Activated CD4-positive, alpha-beta T cell treated with anti-CD3 and anti-CD28 coated beads for 4 hours (primary cell): ENCODE measurements at places on chromosomes 5 and 9.

DNA sequence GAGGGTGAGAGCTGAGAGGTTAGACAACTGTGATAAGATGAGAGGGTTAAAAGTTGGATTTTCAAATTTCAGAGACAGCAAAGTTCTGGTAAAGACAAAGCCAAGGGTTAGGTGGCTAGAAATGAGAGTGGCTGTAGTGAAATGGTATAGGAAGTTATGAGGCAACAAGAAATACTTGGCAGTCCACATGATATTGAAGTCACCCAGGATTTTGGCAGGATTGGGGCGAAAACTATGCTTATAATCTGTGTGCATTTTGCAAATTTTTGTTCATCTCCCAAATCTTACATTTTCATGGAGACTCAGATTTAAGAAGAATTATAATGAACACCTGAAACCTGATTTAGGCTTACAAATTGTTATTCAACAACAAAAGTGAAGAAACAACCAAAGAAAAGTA, 35.6 kb downstream of the C9 start:
- no peak for DNase-seq

DNA sequence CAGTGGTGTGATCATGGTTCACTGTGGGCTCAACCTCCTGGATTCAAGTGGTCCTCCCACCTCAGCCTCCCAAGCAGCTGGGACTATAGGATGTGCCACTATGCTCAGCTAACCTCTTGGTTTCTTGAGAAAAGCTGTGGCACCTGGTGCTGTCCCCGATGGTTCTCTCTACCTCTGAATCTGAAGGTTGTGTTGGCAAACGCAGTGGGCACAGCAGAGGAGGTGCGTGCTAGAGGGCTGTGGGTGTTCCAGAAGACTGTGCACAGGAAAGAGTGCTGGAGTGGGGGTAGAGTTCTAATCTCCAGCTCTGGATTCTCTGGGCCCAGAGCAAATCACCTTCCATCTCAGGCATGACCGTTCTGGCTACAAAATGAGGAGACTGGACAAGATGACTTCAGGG, 12.5 kb downstream of the RGS3 start:
- no peak for DNase-seq

DNA sequence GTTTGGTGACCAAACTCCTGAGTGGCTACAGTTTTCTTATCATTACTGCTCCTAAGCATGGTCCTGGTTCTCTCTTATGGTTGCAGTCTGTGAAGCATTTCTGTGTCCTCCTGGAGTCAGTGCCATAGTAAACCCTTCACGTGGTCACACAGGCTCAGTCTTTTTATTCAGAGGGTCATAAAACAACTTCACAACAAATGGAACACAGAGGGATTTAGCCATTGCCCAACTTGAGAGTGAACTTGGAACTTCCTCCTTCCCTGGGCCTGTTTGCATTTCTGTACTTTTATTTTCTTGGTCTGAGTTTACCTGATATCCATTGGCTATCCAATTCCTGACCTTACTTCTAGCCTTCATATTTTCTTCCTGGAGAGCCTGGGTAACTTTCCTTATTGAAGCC, 144.9 kb downstream of the CCDC192 start:
- no peak for DNase-seq

- DNase-seq, result no peak
These were observed 49.1 kb upstream of the CDH6 start for GRCh38 chr5:31144364-31144763.

- DNase-seq, result no peak
These were observed 421.7 kb upstream of the KIF2A start for GRCh38 chr5:61884252-61884855.

GRCh38 chr9:4475301-4475700, 15.0 kb upstream of the SLC1A1 start:
- DNase-seq, result no peak

DNA sequence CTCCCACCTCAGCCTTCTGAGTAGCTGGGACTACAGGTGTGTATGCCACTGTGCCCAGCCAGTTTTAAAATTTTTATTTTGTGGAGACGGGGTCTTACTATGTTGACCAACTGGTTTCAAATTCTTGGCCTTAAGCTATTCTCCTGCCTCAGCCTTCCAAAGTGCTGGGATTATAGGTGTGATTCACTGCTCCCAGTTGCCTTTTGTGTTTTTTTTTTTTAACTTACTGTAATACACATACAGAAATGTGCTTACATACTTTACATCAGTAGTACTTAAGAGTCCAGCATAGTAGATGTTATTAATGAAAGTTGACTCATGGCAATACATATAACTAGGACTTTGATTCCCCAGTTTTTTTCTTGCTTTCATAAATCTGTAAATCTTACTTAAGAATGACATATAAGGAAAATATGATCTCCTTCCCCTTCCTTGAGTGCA, 4.7 kb downstream of the MAN2A1 start:
- no peak for DNase-seq

DNA sequence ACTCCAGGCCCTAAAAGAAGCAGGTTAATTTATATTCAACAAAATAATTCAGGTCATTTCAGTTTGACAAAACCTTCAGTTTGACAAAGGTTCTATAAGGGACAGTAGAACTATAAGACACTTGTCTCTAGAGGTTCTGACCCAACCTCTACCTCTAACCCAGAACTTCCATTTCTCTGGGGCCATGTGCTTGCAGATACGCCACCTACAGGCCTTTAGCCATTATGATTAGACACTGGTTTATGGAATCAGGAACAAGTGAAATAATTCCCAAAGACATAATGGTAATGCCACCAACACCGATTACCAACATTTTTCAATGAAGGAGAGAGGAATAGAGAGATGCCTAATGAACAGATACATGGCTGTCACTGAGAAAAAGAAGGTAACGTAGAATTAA, 733.9 kb downstream of the PRELID2 start:
- DNase-seq, result no peak

GRCh38 chr9:15909297-15909696, 356.5 kb downstream of the CCDC171 start:
- no peak for DNase-seq

DNA sequence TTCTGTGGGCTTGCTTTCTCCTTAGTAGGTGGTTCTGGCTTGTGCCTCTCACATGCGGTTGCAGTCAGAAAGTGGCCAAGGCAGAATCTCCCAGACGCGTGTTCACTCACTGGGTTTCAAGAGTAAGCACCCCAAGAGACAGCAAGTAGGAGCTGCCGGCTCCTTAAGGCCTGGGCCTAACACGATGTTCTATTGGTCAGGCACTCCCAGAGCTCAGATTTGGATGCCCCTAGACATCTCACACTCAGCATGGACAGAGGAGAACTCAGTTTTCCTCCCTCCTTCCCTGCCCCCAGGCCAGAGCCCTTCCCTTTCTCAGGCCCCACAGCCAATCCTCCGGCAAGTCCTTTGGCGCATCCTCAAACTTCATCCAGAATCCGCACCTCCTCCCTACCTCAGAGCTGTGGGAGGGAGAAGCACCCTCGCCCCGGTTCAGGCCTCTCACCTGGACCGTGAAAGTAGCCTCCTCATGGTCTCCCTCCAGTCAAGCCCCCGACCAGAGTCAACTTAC, 6.5 kb upstream of the CARD19 start:
- DNase-seq, result no peak

- DNase-seq, result no peak
These were observed at the start of gene PRDM9 for GRCh38 chr5:23507278-23507685. TSS of gene PRDM9 (plus strand) at chr5:23507609. CDS start at chr5:23509034, 1,425 bp downstream.

- DNase-seq, result no peak
These were observed 1.0 kb downstream of the HDAC3 start for GRCh38 chr5:141635646-141636045.

GRCh38 chr9:109385499-109385898, 64.6 kb upstream of the EPB41L4B start:
- no peak for DNase-seq

GRCh38 chr5:74465724-74466123, 174.8 kb downstream of the ENC1 start:
- no peak for DNase-seq

GRCh38 chr5:104789366-104789765, 1226.8 kb upstream of the NUDT12 start:
- DNase-seq, result no peak

GRCh38 chr5:14849516-14850294, 21.9 kb downstream of the ANKH start:
- DNase-seq, result no peak

GRCh38 chr5:10441083-10441991, at the start of gene ROPN1L:
TSS of gene ROPN1L (plus strand) at chr5:10441879. CDS start at chr5:10442168, 289 bp downstream.
- DNase-seq, result peak; percentile 77

DNA sequence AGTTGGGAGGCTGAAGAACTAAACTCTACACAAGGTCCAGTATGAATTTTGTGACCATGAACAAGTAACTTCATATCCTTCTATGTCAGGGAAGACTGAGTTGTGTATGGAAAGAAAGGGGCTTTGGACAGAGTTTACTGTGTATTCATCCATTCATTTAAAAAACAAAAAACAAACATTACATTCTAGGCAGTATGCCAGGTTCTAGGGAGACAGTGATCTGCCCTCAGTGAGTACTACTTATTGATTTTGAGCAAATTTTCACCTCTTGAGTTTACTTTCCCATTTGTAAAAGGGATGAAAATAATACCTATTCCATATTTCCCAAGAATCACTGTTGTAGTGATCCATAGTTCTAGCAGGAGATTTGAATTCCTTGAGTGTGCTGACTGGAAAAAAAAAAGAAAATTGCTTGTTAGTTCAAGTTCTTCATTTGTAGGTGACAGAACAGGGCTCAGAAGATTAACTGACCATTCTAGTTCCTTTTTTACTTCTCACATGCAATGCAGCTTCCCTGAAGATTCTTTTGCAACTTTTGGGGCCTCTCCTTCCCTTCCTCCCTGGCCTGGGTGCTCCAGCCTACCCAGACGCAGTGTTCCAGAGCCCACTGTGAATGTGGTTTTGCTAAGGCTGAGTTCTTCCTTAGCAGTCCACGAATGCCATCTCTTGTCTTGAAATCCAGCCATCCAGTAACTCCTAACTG, 2.6 kb upstream of the GAPVD1 start:
- no peak for DNase-seq

DNA sequence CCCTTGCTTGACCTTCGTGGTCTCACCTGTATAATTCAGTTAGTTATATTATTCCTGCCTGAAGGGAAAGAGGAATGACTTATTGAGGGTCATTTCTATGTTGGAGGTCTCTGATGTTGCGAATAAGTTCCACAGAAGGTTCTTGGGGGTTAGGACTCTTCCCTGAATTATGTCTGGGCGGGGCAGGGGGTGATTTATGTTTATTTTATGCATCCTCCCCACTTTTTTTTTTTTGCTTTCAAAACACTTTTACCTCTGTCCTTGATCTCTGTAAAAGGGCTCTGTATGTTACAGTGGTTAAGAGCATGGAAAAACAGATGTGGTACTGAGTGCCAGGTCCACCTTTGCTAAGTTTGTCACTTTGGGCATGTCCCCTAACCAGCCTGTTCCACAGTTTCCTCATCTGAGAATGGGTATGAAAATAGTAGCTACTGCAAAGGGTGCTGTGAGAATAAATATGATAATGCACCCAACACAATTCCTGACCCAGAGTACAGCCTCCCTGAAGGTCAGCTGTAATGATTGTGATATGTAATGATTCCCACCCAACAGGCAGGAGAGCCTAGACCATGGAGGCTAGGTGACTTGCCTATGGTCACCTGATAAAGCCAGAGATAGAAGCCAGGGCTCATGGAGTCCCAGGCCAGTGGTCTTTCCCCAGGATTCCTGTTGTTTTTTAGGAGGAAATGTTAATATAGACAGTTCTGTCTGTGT, 54.8 kb downstream of the SLC22A5 start:
- no peak for DNase-seq

DNA sequence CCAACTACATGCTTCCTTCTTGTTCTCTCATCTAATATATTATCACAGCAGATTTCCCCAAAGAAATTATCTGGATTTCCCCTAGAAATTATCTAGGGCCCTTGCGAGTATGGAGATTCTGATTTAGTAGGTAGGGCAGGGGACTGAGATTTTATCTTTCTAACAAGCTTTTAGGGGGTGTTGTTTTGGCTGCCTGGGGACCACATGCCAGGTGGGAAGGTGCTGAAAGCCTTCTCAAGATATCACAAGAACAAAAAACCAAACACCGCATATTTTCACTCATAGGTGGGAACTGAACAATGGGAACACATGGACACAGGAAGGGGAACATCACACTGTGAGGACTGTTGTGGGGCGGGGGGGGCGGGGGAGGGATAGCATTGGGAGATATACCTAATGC, 146.5 kb upstream of the CDH10 start:
- DNase-seq, result no peak

- DNase-seq, result no peak
These were observed 4.1 kb downstream of the NFIL3 start for GRCh38 chr9:91419222-91420191.

GRCh38 chr9:96688187-96688586, 33.1 kb upstream of the PRXL2C start:
- no peak for DNase-seq

DNA sequence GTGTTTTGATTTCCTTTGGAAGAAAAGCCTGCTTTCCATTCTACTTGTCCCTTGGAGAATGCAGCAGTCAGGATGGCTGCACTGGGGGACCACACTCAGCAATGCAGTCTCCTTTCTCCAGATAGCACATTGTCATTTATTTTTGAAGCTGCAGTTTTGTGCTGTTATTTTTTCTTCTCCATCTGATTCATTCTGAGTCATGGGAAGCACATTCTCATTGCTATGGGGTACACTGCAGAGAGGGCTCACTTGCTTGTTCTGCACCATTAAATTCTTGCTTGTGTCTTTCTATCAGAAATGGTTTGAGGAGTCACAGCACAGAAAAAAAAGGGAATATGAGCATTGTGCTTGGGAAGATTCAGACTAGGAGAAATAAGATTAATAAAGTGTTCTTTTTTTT, 39.7 kb upstream of the POC5 start:
- no peak for DNase-seq

DNA sequence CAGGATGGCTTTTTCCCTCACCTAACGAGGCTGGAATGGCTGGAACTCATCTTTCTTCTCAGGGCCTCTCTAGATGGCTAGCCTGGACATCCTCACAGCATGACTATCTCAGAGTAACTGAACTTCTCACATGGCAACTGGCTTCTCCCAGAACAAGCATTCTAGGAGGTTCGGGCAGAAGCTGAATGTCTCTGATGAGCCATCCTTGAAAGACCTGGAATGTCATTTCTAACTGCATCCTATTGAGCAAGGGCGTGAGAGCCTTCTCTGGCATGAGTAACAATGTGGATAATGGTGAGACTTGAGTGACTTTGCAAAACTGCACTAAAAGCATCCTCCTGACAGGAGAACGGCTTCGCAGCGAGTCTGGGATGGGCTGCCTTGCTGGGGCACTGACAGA, 487.7 kb downstream of the MAT2B start:
- no peak for DNase-seq

DNA sequence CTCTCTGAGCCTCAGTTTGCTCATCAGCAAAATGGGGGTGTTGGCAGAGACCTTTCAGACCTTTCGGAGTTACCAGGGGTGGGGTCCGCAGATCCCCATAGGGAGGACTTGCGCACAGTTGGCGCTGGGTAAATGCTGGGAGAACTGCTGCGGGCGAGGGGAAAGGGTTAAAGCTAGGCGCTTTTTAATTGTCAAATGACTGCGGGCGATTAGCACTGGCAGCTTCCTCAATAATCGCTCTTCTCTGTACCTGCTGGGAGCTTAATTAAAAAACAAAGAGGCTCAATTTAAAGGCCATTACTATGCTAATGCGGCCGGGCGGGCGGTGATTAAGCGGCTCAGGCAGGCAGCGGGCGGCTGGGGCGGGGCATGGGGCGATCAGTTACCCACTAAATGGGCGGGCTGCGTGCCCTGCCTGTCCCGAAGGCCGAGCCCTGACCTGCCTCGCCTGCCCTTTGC, 63.0 kb downstream of the LMX1B start:
- no peak for DNase-seq
